ENCODE measurements at places on chromosomes 11 and 22.
A peak's percentile ranks its signal among the peaks of the same experiment; 100 is the strongest.

DNA sequence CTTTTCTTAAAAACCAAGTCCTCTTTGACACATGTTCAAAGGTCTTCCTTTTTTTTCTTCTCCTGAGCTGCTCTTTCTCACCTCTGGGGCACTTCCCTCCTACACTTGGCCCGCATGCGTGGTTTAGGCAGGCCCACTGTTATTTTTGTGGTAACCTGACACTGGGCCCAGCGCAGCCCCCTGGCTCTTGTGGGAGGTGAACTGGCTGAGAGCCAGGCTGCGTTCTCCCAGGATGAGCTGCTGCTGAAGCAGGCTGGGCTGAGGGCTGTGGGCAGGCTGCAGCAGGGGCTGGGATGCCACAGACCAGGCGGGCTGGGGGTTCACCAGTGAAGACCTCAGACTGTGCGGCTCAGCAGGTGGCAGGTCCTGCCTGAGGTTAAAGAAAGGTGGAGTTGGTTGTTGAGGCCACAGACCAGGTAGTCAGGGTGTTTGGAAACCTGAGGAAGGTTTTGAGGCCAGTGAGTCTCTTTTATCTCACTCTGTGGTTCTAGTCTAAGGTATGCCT is 72.4 kb downstream of the TEAD1 start:
- DNase-seq = peak; percentile 42

DNA sequence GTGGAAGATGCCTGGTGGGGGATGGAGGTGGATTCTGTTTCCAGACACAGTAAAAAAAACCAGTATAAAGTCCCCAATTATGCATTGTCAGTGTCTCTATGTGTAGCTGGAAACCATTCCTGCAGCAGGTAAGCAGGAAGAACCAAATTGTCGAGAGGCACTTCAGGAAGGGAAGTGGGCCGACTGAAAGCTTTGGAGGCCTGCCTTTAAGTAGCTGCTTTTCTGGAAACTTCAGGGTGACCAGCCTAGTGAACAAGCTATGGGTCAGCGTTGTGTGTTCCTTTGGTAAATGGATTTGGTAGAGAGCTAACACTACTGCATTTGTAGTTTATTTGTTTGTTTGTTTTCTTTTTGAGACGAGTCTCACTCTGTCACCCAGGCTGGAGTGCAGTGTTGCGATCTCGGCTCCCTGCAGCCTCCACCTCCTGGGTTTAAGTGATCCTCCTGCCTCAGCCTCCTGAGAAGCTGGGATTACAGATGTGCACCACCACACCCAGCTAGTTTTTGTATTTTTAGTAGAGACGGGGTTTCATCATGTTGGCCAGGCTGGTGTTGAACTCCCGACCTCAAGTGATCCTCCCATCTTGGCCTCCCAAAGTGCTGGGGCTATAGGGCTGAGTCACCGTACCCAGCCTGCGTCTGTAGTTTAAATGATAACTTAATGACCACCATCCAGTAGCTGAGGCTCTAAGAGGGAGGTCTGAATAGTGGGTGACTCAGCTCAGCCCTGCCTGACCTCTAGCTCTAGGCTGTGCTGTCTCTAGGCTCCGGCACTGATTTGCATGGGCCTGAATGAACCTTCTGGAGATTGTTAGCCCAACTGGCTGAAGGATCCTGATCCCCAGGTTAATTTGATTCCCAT is 12.8 kb downstream of the PTPRJ start:
- DNase-seq = no peak

DNA sequence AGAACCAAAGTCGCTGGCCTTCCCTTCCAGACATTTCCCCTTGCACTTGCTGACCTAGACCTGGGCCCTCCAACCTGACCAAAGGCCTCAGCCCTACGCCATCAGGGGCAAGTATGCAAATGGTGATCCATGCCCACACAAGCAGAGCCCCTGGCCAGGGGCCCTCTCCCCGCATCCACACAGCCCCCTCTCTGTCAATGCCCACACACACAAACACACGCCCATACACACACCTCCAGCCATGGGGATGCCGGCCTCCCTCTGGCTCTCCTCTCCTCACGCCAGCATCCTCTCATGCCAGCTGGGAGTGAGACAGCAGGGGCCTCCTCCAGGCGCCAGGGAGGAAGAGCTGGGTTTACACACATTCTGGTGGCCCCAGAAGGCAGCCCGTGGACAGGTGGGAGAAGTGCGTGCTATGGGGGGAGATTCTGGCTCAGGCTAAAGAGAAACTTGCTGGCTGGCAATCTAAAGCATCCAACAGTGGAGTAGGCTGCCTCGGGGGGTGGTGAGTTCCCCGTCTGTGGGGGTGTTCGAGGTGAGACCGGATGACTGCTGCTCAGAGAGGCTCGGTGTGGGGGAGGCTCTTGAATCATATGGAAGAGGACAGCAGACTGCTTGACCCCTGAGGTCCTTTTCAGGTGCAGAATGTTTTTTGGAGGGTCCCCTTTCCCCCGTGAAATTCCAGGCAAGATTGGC is 4.8 kb downstream of the NRXN2 start:
- no peak for DNase-seq

GRCh38 chr11:13776134-13776815 is 107.8 kb downstream of the FAR1 start:
- no peak for DNase-seq

DNA sequence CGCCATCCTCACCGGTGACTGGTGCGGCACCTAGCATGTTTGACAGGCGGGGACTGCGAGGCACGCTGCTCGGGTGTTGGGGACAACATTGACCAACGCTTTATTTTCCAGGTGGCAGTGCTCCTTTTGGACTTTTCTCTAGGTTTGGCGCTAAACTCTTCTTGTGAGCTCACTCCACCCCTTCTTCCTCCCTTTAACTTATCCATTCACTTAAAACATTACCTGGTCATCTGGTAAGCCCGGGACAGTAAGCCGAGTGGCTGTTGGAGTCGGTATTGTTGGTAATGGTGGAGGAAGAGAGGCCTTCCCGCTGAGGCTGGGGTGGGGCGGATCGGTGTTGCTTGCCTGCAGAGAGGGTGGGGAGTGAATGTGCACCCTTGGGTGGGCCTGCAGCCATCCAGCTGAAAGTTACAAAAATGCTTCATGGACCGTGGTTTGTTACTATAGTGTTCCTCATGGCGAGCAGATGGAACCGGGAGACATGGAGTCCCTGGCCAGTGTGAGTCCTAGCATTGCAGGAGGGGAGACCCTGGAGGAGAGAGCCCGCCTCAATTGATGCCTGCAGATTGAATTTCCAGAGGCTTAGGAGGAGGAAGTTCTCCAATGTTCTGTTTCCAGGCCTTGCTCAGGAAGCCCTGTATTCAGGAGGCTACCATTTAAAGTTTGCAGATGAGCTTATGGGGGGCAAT is 1.1 kb downstream of the NEAT1 start:
- peak; percentile 25 for DNase-seq

Measured in gastrocnemius medialis (tissue), 4 donors.